ENCODE measurements at places on chromosomes 11 and 22. TPM values are rescaled to one million over a fixed set of nuclear protein-coding genes. Genes with fewer than 3 reads are reported as not detected.

Gene TEX54
- not detected for total RNA-seq

DNA sequence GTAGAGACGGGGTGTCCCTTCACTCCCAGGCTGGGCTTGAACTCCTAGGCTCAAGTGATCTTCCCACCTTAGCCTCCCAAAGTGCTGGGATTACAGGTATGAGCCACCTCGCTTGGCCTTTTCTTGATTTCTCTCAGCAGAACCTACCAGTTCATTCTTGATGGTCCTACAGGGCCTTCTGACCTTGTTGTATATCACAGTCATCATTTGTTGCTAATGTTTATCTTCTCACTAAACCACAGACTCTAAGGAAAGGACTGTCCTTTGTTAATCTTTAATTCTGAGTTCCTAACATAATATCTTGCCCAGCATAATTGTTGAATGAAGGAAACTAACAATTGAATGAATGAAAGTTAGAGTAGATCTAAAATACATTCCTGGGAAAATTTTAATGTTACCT lies 22.0 kb upstream of the ZC3H12C start:
- DNase-seq = no peak

DNA sequence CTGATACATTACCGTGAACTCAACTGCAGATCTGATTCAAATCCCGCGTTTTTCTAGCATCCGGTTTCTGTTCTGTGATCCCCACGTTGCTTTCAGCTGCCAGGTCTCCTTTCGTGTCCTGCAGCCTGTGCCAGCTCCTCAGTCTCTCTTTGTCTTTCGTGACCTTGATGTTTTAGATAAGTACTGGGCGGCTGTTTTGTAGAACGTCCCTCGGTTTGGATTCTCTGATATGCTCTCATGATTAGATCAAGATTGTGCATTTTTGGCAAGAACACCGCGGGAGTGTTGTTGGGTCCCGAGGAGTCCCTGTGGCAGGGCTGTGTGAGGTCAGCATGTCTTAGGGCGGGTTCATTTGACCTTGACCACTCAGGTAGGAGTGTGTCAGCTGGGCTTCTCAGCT lies 38.6 kb downstream of the KCNQ1 start:
- DNase-seq = no peak

DNA sequence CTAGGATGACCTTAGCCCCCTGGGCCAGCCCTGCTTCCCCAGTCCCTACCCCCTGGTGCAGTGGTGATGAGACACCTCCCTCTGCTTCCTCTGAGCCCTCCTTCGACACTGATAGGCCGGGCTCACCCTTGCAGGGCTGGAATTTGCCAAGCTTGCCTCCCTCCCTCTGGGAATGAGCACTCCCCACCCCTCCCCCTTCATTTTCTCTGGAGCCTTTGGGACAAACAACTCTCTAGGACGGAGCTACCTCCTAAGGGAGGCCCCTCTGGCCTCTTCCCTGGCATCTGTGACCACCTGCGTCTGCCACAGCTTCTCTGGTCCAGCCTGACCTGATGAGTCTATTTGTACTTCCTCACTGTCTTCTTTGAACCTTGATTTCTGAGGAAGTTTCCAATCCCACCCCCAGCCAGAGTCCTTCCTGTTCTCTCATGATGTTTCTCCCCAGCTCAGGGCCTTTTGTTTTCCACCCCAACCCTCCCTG lies 53.3 kb upstream of the ADA2 start:
- no peak for DNase-seq

DNA sequence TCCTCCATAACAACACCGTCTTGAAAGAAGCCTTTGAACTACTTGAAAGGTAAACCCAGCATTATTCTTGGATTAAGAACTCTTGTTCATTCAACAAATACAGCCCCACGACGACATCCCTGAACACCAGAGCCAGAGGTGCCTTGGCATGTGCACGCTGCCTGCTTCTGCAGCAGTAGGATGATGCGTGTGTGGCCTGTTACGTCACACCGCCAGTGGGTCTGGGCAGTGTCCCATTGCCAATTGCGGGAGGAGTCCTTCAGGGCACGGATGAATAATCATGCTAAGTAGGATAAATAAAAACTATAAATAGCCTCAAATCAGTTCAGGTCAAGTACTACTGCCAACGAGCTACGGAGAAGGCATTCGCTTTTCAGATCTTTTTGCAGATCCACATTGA lies 380.5 kb downstream of the SHANK2 start:
- DNase-seq = no peak

Gene LRP5
- 41.6 TPM for total RNA-seq

DNA sequence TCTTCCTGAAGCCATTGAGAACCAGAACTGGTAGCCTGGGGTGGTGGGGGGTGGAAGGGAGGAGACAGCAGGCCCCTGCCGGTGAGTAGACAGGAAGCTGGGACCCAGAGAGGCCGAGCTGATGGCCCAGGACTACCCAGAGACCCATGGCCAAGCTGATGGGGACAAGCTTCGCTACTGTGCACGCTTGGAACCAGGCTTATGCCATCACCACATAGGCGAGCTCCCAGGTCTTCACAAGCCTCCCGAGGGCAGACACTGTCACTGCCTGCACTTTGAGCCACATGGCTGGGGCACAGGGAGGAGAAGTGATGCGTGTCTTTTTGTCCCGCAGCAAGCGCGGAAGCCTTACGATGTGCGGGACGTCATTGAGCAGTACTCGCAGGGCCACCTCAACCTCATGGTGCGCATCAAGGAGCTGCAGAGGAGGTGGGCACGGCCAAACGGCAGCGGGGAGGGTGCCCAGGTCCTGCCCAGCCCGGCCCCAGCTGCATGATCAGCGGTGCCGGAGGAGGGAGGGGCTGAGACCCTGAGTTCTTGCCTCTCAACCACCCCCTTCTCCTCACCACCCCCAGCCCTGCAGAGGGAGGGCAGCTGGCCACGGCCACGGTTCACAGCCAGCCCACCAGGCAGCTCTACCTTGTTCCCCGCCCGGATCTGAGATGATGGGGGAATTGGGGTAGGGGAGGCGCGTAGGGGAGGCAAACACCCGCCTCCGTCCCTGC lies 76.0 kb upstream of the KCNQ1OT1 start:
- peak; percentile 12 for DNase-seq

Gene CCDC157
- total RNA-seq = 0.53 TPM

- DNase-seq = no peak
Measured at GRCh38 chr11:29458252-29458651, 558.6 kb downstream of the KCNA4 start.

GRCh38 chr11:113475160-113475761 lies at the start of gene DRD2:
Gene DRD2 (minus strand): TSS chr11:113475398. CDS start chr11:113424651, 50,747 bp downstream.
- DNase-seq = no peak

GRCh38 chr11:120625565-120625964 lies 114.0 kb downstream of the GRIK4 start:
- DNase-seq = no peak

GRCh38 chr11:69541001-69541285 lies 59.5 kb downstream of the LINC01488 start:
- no peak for DNase-seq

Gene TESMIN
- total RNA-seq = 0.27 TPM

DNA sequence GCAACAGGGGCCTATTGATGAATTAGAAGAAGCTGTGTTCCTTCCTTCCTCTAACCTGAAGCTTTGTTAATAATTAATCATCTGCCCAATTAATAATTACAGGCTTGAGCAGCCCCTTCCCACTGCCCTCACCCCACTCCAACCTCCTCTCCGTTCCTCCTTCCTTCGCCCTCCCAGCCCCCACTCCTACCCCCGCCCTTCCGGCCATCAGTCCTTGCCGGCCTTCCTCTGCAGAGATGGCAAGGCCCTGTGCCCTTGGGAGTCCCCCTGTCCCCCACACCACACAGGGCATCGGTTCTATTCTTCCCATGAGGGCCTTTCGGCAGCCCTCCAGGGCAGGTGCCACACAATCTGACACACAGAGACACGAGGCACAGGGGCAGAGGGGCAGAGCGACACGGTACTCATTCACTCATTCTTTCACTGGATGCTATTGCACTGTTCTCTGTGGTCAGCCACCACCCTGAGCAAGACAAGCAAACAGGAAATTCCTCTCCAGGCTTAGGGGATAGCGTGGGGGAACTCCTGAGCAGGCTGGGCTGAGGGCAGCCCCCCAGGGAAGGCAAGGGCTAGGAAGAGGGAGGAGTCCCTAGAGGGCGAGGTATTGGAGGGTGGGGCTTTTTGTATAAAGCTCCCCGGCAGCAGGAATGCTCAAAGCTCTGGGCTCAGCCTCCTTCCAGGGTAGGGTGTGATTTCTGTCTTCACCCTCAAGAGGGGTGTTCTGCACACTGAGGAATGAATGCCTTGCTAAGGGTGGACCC lies 14.7 kb downstream of the MGAT3 start:
- DNase-seq = peak; percentile 63

- DNase-seq = no peak
Measured at GRCh38 chr22:41752011-41752970, 48.2 kb upstream of the CCDC134 start.

GRCh38 chr22:41367680-41368542 lies 13.8 kb upstream of the TEF start:
- no peak for DNase-seq

Gene OR52N4
- total RNA-seq = not detected

Gene NXPE2
- not detected for total RNA-seq

DNA sequence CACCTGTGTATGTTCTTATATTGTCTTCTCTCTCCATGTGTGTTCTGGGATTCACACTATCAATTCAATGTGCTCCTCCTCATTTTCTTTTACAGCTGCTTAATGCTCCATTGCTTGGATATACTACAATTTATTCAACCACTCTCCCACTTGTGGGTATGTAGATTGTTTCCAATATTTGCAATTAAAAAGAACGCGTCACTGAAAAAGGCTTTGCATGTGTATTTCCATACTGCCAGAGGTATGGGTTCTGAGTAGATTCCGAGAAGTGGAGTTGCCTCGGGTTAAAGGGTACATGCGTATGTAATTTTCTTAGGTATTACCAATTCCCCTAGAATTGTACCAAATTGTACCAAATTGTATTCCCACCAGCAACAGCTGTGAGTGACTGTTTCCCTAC lies 7.0 kb upstream of the CAPN5 start:
- no peak for DNase-seq

Gene SC5D
- 27.9 TPM for total RNA-seq

Gene BDNF
- 4.1 TPM for total RNA-seq

DNA sequence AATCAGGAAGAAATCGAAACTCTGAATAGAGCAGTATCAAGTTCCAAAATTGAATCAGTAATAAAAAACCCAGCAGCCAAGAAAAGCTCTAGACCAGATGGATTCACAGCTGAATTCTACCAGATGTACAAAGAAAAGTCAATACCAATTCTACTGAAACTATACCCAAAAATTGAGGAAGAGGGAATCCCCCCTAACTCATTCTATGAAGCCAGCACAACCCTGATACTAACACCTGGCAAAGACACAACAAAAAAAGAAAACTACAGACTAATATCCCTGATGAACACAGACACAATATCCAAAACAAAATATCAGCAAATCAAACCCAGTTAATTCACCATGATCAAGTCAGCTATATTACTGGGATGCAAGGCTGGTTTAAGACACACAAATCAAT lies 97.7 kb downstream of the ZC3H12C start:
- no peak for DNase-seq

- DNase-seq = no peak
Measured at GRCh38 chr11:110830344-110830743, 118.1 kb upstream of the ARHGAP20 start.

DNA sequence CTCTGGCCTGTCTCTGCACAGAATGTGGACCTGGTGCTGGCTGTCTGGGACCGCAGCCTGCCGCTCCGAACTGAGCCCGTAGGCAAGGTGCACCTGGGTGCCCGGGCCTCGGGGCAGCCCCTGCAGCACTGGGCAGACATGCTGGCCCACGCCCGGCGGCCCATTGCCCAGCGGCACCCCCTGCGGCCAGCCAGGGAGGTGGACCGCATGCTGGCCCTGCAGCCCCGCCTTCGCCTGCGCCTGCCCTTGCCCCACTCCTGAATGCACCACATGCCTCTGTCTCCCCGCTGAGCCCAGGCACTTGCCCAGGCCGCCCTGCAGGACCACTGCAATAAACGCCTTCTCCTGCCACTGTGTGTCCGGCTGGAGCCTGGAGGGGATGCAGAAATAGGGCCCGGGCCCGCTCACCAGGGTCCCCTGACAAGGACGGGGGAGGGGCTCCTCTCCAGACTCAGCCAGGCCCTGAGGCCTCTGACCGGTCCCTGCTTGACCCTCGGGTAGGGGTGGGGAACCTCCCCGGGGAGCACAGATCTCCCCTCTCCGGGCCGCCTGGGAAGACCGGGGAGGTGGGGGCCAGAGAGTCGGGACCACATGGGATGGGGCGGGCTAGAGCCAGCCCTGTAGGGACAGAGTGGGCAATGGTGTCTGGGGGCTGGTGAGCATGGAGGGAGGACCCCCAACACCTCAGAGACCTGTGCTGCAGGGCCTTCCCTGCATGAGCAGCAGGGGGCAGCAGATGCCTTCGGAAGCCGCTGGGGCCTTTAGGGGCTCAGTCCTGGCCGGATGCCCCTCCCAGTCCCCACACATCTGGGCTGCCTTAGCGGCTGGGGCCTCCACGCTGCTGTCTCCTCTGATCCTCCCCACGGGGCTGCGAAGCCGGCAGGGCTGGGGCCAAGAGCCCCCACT lies 1.4 kb upstream of the TNNI2 start:
- peak; percentile 70 for DNase-seq

Gene SOX6
- total RNA-seq = 11.6 TPM

Gene TOB2
- 69.6 TPM for total RNA-seq

- no peak for DNase-seq
Measured at GRCh38 chr11:113248702-113249490, 65.5 kb upstream of the TTC12 start.

Gene IFT27
- 19.4 TPM for total RNA-seq

DNA sequence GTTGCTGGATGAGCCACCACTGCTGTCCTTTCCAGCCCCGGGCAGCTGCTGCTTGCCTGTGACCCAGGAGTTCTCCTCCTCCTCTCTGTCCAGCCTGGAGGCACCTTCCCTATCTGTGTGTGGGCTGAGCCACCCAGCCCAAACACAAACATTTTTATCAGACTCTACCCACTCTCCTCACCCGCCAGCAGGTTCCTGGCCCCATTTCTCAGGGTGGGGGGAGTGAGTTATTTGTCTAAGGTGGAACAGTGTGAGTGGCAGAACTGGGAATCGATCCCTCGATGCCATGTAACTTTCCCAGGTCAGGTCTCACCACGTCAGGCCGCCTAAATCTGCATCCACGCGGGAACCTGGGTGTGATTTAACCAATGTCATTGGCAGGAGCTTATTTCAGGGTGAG lies 20.8 kb upstream of the SMIM38 start:
- DNase-seq = no peak

DNA sequence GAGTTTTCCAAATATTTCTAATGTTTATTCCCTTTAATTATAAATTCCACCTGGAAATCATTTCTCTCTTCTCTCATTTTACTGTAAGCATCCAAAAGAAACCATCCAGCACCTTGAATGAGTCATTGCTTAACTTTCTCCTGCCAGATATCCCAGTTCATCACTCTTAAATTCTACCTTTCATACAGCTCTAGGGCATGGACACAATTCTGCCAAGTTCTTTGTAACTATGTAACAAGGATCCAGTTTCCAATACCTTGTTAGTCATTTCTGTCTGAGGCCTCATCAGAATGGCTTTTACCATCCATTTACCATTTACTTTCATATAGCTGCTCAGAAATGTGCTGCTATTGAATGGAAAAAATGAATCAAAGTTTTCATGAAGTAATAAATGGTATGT lies 455.4 kb upstream of the TENM4 start:
- DNase-seq = no peak

GRCh38 chr11:42524534-42525227 lies 787.1 kb upstream of the API5 start:
- no peak for DNase-seq

Gene KIAA1671
- total RNA-seq = 22.1 TPM

GRCh38 chr22:43320943-43321900 lies 21.9 kb downstream of the SCUBE1 start:
- DNase-seq = no peak

Gene UBQLNL
- total RNA-seq = not detected

Gene CHADL
- total RNA-seq = 10.7 TPM

Gene MOGAT2
- 0.20 TPM for total RNA-seq

All from heart left ventricle (tissue), 16 donors.